Activated T-cell treated with anti-CD3 and anti-CD28 coated beads for 24 hours (primary cell): ENCODE measurements at places on chromosomes 12 and 14.

- no peak for DNase-seq
These were observed 107.8 kb downstream of the GCH1 start for GRCh38 chr14:54794796-54795195.

DNA sequence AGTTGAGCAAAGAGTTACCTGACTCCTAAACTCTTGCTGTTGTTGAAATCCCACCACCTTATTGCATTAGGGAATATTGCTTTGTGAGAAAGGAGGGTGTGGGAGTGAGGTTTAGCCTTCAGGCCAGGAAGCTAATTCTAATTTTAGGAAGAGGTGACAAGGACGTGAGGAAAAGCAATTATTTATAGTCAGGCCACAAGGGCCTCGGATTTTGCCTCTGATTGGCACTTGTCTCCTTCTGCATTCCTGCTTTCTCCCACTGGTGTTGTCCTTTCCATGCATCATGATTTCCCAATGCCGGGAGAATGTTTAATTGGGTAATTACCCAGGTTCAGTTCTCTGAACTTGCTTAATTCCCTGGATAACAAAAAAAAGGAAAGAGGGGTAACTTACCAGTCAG, 37.9 kb upstream of the SLC38A2 start:
- DNase-seq: no peak

DNA sequence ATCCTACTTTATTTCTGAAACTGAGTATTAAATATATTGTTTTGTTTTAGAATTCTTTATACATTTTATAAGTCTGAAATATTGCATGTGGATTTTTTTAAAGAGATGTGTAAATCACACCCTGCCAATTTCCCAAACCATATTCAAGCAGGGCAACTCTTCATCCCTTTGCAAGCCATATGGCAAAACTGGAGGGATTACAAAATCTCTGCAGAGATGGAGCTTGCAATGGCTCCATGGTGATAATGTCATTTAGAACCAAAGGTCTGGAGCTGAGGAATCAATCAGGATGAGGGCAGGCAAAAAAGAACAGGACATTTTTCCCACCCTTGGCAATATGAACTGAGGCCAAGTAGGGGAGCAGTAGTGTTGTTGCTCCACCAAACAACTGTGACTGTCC, 173.4 kb downstream of the BMP4 start:
- DNase-seq: no peak

DNA sequence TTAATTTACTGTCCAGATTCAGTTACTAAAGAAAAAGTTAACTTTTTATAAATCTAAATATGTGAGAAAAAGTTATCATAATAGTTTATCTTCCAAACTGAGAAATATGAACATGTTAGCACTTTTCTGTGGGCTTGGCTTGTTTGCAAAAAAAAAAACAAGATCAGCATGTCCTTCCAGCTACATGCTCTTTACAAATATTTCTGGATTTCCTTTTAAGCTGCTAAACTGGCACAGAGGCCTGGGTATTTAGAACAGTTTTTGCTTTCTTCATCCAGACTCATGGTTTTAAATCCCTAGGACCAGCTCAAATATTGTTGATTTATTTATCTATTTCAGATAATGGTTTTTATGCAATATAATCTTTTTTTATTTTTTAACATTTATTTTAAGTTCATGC, 1444.5 kb upstream of the FLRT2 start:
- no peak for DNase-seq

DNA sequence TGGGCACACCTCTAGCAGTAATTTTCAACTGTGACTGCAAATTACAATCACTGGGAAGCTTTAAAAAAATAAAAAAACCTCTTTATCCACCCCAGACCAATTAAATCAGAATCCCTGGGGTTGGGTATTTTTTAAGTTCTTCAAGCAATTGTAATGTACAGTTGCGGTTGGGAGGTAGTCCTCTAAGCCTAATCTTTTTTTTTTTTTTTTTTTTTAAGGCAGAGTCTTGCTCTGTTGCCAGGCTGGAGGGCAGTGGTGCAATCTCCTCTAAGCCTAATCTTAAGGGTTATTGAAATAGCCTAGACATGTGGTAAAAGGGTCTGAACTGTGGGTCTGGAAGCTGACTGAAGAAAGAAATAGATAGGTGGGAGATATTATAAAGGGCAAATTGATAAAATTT, 230.5 kb downstream of the AKAP6 start:
- DNase-seq: no peak

GRCh38 chr12:130219929-130220705, 57.9 kb downstream of the FZD10 start:
- DNase-seq: no peak

DNA sequence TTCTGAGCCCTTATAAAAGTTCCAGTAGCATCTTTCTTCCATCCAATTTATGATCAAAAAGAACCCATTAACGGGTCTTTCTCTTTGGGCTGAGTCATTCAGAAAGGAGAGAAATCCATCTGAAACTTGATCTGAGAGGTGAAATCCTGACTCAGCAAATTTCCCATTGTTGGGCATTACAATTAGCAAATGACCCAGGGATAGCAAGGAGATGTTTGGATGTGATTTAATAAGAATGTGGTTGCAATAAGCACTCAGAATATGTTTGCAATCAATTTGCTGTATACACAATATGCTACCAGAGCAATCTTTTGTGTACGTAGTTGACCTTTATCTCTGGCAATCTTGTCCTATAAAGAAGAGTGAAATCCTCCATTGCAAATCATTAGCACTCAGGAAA, 122.7 kb downstream of the CCDC60 start:
- no peak for DNase-seq

DNA sequence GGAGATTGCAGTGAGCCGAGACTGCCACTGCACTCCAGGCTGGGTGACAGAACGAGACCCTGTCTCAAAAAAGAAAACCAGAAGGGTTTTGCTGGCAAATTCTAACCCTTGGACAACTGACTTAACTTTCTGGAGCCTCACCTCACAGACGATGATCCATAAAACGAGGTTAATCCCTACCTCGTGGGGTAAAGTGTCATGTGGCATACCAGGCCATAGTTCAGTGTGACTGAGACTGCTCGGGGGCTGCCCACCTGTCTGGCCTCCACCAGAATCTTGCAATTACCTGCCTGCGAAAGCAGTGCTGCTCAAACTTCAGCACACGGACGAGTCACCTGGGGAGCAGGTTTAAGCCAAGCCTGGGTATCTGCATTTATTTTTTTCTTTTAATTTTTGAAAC, 26.8 kb downstream of the P2RX4 start:
- DNase-seq: no peak

DNA sequence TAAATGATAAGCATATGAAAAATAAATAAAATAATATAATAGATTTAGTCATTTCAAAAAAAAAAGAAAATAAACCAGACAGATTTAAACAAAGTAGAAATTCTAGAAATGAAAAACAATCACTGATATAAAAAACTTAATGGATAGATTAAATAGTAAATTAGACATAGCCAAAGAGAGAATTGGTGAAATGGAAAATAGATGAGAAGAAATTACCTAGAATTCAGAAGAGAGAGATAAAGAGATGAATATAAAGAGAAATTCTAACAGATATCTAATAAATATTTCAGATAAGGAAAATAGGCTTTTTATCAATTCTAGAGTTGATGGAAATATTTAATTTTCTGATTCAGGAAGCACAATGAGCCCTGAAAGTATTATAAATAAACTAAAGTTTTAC, 123.1 kb downstream of the PRIMA1 start:
- DNase-seq: no peak

DNA sequence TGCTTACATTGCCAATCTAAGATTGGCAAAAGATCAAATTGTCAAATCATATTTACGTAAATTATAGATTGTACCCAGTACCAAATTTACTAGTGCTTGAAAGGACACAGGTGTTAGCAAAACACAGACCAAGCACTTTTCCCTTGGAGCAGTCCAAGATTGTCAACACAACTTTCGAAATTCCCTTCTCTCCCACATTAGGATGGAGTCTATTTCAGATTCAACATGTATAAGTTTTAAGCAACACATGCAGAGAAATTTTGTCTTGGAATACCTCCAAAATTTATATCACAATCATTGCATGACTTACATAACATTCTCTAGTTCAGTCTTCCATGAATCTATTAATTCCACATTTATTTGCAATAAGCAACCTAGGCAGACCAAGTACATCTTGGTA, 74.9 kb upstream of the SLCO1C1 start:
- DNase-seq: no peak

GRCh38 chr14:89378119-89378518, 38.9 kb downstream of the FOXN3 start:
- peak; percentile 16 for DNase-seq

DNA sequence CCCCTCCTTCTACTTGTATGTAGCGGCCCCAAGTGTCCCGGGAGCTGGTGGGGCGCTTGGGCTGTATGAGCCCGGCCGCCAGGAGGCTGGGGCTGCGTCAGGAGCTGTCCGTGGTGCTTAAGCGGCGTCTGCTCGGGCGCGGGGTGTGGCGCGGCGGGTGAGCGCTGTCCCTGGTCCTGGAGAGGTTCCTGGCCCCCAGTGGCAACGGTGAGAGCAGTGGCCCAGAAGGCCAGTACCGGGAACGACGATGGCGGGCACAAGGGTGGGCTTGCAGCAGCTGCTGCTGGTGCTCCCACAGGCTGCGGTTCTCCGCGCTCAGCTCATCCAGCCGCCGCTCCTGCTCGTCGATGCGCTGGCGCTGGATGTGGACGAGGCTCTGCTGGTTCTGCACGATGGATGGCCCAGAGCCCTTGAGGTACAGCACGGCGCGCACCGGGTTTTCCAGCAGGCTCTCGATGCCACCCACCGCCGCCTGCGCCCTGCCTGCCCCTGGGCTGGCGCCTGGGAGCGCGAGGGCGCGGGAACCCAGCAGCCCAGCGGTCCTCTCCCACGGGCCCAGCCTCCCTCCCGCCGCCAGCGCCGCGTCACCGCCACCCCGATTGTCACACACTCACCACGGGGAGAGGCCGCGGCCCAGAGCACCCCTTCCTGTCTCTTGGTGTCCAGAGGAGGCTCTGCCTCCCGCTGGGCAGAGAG, 41.9 kb upstream of the FKBP4 start:
- peak; percentile 57 for DNase-seq

- DNase-seq: peak; percentile 62
These were observed 466.0 kb downstream of the RAD51B start for GRCh38 chr14:68285421-68286179.

DNA sequence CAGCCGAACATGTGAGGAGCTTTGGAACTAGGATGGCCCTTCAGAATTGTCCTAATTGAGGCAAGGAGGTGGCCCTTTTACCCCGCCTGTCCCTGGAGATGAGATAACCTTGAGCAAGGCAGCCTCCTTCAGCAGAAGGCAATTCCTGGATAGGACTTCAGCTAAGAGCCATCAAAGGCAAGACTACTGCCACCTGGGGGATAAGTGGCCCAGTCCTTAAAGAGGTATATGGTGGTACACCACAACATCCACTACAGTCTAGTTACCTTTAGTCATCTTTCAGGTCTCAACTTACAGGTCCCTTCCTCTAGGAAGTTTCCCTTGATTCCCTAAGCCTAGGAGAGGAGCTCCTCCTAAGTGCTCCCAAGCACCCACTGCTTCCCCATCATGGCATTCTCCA, 204.2 kb upstream of the CDKN3 start:
- DNase-seq: no peak

- no peak for DNase-seq
These were observed 58.3 kb upstream of the JDP2 start for GRCh38 chr14:75369506-75369905.

- DNase-seq: no peak
These were observed 42.5 kb downstream of the ATG2B start for GRCh38 chr14:96320605-96321004.

DNA sequence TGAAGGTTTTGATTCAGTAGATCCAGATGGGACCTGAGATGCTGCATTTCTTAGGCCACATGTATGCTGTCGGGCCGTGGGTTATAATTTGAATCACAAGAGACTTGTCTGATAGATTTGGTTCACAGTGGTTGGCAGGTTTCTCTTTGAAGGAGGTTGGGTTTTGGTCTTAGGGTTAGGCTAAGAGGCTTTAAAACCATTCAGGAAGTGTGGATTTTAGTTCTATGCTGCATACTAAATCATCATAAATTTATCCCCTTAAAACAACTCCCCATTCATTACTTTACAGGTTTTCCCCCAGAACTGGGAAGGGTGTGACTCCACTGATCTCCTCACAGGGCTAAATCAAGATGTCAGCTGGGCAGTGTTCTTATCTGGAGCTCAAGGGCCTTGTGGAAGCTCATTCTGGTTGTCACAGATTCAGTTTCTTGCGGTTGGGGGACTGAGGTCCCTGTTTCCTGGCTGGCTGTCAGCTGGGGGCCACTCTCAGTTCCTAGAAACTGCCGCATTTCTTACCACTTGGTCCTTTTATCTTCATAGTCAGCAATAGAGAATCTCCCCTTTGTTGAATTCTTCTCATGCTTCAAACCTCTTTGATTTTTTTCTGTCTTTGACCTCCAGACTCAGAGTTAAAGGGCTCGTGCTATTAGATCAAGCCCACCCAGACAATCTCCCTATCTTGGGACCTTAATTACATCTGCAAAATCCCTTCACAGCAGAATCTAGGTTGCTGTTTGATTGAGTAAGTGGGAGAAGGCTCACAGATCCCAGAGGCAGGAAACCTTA, 20.6 kb upstream of the PCNX1 start:
- DNase-seq: no peak

GRCh38 chr12:34219046-34219770, 196.9 kb downstream of the ALG10 start:
- no peak for DNase-seq

DNA sequence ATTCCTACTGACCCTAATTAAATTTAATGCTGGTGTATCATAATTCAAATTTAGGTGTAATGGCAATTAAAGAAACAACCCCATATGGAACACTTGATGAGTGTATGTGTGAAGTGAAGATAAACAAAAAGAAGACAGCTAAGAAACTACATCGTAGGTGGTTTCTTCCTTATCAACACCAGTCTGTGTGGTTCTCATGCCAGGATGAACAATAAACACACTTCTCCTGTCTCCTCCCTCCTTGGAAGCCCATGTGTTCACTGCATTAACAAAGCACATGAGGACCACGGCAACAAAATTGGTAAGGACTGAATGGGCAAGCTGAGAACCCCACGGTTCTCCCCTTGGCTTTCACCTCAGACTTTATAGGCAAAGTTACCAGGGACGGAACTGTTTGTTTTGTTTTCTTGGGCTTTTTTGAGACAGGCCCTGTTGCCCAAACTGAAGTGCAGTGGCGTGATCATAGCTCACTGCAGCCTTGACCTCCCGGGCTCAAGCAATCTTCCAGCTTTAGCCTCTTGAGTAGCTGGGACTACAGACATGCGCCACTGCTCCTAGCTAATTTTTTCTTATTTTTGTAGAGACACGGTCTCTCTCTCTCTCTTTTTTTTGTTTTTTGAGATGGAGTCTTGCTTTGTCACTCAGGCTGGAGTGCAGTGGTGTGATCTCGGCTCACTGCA, 71.0 kb downstream of the TRAFD1 start:
- DNase-seq: no peak

- no peak for DNase-seq
These were observed 851.4 kb upstream of the SEL1L start for GRCh38 chr14:82385048-82385447.

GRCh38 chr12:6451348-6452244, at the start of gene TAPBPL:
Gene TAPBPL, plus strand, starts transcription at chr12:6452042. Its CDS starts 207 bp downstream, at chr12:6452249.
- peak; percentile 75 for DNase-seq

DNA sequence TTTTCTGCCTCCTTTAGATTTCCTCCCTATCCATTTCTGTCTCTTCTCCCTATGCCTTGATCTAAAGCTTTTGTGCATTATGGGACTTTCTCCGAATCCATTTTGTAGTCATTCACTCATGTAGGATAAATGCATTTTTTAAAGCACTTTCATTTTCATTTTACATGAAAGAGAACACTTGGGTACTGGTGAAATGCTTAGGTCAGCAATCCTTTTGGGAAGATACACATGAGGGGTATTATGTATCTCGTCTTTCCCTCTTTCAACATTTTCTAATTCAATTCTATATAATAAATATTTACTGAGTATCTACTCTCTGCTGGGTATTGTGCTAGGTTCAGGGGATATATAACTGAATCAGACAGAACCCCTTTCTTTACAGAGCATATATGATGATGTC, 577.6 kb downstream of the NRXN3 start:
- no peak for DNase-seq
